ENCODE measurements at places on chromosomes 7 and 10.

DNA sequence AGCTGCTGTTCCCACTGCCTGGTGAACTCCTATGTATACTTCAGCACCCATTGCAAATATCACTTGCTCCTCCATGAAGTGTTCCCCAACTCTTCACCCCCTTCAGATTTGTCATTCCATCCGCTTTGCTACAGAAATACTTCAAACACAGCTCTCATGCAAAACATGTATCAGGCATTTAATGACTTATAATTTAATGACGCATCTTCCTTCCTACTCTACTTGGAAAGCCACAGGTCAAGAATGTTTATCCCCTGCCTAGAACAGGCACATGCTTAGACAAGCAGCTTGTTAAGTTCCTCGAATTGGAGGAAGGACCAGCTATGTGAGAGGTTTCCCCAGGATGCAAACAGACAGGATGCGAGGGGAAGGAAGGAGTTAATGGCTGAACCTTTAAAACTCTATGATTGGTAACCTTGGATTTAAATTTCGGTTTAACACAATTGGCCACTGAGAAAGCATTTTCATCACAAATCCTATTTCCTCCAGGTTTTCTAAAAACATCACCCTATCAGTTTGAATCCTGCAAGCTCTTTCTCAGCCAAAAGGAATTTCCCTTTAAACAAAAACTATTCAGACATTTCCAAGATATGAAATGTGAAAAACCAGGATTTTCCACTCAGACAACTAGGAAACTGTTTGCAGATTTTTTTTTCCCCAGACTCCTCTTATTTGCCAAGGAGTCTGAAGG, 11.5 kb downstream of the CREB3L2 start:
- no peak for DNase-seq

DNA sequence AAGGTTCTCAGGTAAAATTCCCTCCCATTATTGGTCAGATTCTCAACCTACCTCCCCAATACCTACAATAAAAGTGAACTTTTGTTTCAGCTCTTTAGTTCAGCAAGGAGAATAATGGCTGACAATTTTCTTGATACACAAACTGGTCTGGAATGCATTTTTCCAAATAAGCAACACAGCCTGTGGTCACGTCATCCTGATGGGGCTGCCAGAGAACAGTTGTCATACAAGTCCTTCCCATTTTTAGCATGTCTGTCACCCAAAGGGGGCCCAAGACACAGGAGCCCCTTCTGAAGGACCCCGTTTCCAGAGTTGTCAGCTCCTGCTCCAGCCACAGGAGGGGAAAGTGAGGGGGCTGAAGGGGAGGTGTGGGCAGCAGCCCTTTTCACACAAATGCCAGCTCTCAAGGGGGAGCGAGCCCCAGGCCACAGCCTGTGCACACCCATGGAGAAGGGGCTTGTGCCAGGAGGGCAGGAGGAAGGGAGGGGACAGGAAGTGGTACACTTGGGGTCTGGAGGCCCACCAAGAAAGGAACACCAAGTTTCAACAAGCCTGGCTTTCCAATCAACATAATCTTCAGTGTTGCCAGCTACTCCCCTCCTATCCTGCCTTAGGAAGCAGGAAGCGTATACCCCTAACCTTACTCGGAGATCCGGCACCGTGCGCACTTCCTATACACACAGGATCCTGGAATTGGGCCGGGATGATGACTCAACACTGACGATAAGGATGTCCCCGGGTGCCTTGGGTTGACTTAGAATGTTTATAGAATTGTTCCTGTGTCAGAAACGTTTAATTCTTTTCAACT, 43.4 kb upstream of the PDLIM1 start:
- peak; percentile 86 for DNase-seq

- DNase-seq, result no peak
Measured at GRCh38 chr10:64507651-64508028, 986.4 kb downstream of the REEP3 start.

- peak; percentile 26 for DNase-seq
Measured at GRCh38 chr10:132675031-132675740, 110.8 kb downstream of the NKX6-2 start.

- DNase-seq, result no peak
Measured at GRCh38 chr7:40305229-40305628, 170.4 kb downstream of the SUGCT start.

GRCh38 chr7:101121991-101122932, 4.6 kb upstream of the SERPINE1 start:
- peak; percentile 91 for DNase-seq

DNA sequence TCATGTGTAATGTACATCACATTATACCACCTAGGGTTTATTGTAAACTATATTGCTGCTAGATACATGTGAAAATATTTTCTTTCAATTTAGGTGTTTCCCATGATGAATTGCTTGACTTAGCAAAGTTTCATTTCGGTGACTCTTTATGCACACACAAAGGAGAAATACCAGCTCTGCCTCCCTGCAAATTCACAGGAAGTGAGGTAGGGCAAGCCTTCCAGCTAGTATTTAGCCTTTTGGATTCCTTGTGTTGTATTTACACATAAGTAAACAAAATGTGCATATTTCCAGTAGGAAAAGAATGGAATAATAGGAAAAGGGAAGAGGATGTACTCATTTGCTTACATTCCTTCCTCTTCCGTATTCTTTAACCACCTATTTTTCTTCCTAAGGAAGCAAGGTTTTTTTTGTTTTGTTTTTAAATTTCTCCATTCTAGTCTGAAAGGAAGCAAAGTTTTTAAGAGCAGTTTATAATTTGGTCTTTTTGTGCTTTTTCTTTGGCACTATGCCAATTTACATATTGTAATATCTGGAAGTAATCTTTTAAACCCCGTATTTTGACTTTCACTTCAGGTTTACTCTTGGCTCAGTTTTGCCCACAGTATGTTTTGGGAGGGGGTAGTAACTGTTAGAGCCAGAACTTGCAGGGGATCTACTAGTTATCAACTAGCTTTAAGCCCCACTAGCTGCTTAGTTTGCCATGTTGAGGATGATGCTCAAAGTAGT, 10.4 kb downstream of the PMPCB start:
- DNase-seq, result peak; percentile 44

DNA sequence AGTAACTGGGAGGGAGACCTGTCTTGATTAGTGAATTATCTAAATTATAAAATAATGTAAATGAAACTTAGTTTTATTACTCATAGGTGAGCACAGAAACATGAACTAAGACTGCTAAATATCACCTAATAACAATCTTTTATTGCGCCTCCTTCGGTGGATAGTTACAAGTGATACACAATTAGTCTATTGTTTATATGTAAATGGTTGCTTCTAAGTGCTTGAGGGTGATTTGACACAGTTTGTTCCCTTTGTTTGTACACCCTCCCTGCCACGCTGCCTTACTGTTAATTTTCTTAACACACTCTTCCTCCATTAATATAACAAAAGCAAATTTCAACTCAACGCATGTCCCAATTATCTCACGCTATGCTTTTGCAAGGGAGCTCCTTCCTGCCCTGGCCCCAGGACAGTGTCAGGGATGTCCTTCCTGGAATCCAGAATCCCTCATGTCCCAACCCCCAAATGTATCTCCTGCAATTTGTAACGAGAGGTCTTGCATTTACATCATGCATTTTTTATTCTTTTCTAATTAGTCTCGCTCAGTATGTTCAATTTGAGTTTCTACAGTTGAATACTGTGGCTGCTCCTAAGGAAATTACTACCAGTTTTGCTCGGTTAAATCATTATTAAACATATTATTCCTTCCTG, 4.2 kb downstream of the NPSR1 start:
- DNase-seq, result no peak

DNA sequence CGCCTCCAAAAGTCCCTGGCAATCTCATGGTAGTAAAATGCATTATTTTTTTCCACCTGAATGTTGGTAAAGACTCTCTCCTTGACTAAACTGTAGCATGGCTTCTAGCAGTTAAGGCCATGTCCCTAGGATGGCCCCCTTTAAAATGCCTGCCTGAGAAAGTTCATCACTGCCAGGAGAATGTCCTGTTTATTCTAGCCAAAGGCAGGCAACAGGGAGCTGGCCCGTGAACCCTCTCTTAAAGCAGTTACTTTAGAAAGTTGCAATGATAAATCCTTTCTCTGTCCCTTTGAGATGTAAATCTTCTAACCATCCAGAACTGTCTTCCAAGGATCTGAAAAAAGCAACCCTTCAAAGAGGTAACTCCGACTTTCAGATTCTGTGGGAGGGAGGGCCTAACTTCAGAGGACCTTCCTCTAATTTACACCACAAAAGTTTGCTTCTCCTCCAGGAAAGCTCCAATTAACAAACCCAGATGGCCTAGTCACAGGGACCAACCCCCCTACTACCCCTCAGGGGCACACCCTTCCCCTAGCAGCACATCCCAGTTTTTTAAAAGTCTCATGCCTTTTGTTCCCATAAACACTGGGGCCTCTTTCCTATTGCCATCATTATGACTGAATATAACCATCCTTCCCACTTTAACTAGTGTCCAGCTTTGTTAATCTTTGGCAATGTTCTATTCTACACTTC, 5.5 kb downstream of the DNTT start:
- no peak for DNase-seq

GRCh38 chr10:77027141-77027540, 610.5 kb downstream of the KCNMA1 start:
- DNase-seq, result no peak

GRCh38 chr7:115040495-115040894, 118.6 kb downstream of the MDFIC start:
- no peak for DNase-seq

GRCh38 chr7:42194238-42194637, 42.8 kb downstream of the GLI3 start:
- no peak for DNase-seq

GRCh38 chr10:79239924-79240581, 107.2 kb upstream of the PPIF start:
- no peak for DNase-seq
